ENCODE measurements at places on chromosomes 6 and 20.

DNA sequence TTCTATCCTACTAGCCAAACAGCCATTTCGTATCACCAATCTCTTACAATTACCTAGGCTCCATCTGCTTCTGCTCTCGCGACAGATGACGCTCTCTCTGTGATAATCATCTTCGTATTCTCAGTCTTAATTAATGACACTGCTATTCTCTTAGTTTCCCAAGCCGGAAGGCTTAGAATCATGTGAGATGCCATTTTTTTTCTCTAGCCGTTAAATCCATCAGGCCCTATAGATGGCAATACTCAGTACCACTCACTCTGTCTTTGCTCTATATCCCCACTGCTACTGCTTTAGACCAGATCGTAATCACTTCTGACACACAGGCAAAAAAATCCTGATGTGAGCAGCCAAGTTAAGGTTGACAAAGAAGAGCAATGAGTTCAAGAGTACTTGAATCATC, 2.1 kb upstream of the THEMIS start:
- DNase-seq = no peak

DNA sequence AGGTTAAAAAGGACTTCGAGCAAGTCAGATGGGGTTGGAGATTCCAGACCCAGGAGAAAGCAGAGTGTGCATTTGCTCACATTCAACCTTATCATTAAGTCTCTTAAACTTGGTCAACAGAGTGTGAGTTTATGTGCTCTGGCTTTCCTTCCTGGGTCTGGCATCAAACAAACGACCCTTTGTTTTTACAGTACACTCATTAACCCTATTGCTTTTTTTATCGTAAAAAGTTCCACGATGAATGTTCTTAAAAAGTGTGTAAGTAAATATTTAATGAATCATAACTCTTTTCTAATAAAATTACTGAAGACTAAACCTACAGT, 2.5 kb downstream of the FYN start:
- no peak for DNase-seq

- DNase-seq = no peak
Measured at GRCh38 chr6:90328004-90328403, 31.4 kb upstream of the BACH2 start.

- DNase-seq = no peak
Measured at GRCh38 chr6:123329337-123329736, 307.4 kb downstream of the TRDN start.

DNA sequence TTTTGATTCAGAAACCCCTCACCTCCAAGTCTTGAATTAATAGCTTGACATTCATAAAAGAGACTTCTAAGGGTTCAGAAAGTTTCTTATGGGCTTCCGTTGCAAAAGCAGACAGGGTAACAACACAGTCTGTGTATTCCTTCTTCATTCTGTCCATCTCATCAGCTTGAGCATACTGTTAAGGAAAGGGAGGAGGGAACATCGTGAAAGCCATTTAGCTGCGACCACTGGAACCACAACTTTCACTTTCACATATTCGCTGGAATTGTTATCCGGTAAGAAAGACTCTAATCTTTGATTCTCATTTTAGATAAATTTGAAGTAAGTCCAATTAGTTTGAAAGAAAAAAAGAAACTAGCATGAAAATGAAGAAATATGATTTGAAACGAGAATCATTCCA, 174.4 kb downstream of the SYNE1 start:
- DNase-seq = no peak

DNA sequence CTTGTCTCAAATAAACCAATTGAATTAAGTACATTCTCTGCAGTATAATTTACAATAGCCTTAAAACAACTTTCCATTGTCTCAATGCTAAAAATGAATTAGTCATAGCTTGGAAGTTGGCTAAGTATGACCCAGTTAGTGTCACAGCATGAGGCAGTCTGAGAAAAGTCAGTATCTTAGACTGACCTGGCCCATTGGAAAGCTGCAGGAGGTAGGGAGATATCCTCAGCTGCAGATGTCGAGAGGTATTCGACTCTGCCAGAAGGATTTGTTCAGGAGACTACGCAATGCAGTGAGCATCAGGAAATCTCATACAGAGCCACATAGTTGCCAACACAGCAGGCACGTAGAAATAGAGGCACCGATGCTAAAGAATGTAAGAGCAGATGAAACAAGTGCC, 350.9 kb upstream of the NRSN1 start:
- DNase-seq = no peak

GRCh38 chr6:90098627-90099026, 198.0 kb downstream of the BACH2 start:
- no peak for DNase-seq

DNA sequence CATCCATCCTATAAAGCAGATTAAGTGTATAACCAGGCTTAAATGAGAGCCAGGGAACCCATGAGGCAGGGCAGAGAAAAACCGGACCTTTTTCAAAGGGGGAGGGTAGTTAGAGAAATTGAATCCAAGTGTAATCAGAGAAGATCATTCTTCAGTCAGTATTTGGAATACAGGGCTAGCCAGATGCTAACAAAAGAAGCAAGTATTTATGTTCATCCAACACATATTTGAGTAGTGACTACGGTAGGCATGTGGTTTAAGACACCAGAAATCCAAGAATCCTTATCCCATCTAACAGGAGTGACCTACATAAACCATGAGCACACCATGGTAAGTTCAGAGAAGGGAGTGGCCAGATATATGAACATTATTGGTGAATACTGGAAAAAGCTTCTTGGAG, 46.8 kb upstream of the FAM83C start:
- peak; percentile 63 for DNase-seq

DNA sequence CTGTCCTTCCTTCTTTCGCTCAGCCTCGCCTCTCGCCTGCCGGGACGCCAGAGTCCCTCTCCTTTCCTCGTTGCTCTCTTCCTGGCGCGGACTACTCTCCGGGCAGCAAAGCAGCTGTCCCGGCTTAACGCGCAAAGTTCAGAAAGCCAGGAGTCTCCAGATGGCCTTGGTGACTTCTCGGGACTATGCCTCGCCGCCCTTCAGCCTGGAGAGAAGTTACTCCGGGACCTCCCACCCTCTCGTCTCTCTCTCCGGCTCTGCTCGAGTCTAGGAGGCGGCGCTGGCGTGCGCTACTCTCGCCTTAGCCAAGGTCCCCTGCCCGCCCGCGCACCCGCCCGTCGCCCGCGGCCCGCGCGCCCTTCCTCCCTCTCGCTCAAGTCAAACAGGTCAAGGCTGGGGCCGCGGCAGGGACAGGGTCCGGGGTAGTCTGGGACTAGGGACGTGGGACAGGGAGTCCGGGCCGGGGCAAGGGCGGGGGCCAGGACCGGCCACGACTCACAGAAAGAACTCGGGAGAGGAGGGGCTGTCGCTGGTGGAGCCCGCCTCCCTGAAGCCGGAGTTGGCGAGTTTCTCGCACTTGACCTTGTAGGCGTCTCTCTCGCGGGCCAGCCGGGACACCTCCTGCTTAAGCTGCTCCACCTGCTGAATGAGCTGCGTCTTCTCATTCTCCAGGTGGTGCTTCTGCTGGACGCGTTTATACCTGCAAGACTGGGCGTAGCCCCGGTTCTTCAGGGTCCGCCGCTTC, 1.5 kb downstream of the MAFB start:
- no peak for DNase-seq

GRCh38 chr6:73388800-73389512, 5.7 kb upstream of the DDX43 start:
- peak; percentile 79 for DNase-seq

DNA sequence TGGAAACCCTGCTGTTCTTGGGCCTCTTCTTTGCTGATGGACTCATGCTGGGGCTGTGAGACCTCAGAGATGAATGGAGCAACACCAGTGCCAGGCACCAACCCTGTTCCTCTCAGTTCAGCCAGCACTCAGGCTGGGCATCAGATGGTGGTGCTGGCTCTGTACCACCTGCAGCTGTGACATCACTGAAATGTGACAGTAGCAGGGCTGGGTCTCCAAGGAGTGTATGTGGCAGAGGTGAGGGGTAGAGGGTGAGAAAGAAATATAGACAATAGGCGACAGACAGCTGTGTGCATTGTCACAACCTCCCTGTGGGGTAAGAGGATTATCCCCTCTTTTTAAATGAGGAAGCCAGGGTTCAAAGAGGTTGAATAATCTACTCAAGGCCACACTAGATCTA, at the start of gene TP53TG5:
Gene TP53TG5, minus strand, starts transcription at position 135 of the 400 bp plus-strand sequence. Its CDS starts 89 bp downstream, at position 46.
- no peak for DNase-seq

- DNase-seq = no peak
Measured at GRCh38 chr6:33095681-33096080, 19.9 kb downstream of the HLA-DPB1 start.

- no peak for DNase-seq
Measured at GRCh38 chr20:49851991-49852390, 39.4 kb downstream of the SLC9A8 start.

DNA sequence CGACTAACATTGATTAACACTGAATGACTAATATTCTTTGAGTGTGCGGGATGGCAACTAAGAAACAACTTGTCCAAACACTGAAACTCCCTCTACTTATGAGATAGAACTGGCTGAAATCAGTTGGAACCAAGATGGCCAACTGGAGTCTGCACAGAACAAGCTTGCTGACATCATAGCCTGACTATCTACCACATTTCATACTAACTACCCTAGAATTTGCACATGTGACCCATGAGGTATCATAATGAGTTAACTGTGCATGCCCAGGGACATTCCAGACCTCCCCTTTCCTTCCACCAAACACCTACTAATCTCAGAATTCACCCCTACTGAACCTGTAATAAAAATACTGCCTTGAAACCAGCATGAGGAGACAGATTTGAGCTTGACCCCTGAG, 43.2 kb downstream of the PHIP start:
- no peak for DNase-seq

- no peak for DNase-seq
Measured at GRCh38 chr6:105909106-105909505, 177.0 kb upstream of the PRDM1 start.

- DNase-seq = no peak
Measured at GRCh38 chr6:9675122-9675521, 739.8 kb downstream of the TFAP2A start.

DNA sequence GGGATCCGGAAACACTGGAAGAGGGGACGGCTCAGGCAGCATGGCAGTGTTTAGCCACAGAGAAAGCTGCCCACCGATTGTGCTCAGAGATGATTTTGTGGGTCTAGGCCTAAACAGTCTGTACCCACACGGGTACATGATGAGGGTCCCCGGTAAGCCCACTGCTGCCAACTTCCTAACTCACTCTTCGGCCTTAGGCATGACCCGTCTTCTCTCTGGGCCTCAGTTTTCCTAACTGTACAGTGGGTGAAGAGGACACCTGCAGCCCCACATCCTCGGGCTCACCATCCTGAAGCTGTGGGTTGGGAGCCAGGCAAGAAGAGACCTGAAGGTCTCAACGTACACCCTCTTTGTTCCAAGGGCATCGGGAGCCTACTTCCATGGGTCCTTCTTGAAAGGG, 6.5 kb downstream of the FOXP4 start:
- DNase-seq = no peak

DNA sequence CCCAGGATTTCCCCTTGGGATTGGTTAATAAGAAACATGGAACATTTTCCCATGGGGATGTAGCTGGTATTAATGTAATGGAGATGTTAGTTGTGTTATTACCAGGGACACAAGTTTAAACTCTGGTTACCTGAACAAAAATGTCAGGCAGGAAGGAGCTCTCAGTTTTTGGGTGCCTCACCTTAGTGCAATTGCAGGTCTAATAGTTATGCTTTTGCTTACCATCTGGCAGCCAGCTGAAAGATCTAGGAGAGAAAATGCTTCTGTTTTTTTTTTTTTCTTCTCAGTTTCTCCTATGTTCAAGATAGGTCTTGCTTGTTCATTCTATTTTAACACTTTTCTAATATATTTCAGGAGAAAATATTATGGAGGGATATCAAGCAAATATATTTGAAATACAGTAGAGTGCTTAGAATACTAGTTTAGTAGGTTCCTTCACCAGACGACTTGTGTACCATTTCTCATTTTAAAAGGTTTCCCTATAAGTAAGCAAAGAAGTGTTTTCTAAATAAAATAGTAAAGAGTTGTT, 4.2 kb upstream of the UBE2J1 start:
- DNase-seq = no peak

DNA sequence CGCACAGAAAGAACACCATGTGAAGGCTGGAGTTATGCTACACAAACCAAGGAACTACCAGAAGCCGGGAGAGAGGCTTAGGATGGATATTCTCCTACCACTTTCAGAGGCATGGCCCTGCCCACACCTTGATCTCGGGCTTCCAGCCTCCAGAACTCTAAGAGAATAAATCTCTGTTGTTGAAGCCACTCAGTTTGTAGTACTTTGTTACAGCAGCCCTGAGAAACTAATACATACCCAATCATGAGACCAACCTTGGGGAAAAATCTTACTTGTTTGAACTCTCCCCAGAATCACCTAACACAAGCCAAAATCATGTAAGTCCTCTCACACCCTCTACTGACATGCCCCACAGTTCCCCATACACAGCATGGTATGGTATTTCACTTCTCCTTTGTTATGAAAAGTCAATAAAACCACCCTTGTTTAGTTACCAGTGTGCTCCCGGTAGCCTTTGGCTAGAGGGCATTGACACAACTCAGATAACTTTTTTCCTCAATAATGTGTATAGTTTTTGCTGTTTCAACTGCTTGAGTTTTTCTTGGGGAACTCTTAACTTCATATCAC, 40.7 kb upstream of the SLC2A12 start:
- DNase-seq = no peak

- no peak for DNase-seq
Measured at GRCh38 chr20:36434383-36434782, 106.9 kb upstream of the MYL9 start.
